LoVo (cell line): ENCODE measurements at places on chromosomes 11 and 22.

DNA sequence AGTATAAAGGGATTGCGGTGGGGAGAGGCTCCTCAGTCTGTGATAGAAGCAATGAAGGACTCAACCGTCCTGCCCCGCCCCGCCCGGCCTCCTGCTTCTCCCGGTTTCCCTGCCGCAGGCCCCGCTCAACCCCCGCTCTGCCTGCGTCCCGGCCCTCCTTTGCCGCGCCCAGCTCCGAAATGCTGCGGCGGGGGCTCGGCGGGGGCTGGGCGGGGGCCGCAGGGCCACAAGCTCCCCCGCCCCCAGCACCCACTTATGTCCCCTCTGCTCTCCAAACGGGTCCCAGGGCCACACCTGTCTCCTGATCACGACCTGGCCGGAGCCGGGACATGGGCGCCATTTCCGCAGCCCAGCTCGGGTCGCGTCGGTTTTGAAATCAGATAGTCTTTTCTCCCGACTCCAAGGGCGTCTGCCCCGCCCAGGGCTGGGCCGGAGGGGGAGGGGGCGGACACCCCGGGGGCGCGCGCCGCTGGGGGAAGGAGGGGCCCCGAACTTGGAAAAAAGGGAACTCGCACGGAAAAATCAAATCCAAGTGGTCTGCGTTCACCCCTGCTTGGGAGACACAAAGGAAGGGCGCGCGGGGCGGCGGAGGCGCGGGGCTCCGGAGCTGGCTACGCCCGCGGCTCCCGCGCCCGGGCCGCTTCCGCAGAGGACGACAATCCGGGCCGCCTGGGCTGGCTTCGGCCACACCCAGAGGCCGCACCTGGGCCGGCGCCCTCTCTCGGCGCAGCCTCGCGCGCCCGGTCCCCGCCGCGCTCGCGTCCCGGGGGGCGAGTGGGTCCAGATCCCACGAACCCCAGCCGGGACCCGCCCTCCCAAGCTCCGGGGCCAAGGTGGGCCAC, 70.6 kb upstream of the EP300 start:
- DNase-seq, result peak; percentile 74

DNA sequence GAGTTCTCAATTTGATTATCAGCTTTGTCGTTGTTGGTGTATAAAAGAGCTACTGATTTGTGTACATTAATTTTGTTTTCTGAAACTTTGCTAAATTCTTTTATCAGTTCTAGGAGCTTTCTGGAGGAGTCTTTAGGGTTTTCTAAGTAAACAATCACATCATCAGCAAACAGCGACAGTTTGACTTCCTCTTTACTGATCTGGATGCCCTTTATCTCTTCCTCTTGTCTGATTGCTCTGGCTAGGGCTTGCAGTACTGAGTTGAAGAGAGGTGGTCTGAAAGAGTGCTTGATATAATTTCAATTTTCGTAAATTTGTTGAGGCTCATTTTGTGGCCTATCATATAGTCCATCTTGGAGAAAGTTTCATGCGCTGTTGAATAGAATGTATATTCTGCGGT, 213.0 kb downstream of the DLG2 start:
- DNase-seq, result no peak

GRCh38 chr11:94148189-94148588, 19.5 kb downstream of the PANX1 start:
- no peak for DNase-seq

GRCh38 chr11:13137844-13138301, 128.8 kb downstream of the RASSF10 start:
- no peak for DNase-seq

DNA sequence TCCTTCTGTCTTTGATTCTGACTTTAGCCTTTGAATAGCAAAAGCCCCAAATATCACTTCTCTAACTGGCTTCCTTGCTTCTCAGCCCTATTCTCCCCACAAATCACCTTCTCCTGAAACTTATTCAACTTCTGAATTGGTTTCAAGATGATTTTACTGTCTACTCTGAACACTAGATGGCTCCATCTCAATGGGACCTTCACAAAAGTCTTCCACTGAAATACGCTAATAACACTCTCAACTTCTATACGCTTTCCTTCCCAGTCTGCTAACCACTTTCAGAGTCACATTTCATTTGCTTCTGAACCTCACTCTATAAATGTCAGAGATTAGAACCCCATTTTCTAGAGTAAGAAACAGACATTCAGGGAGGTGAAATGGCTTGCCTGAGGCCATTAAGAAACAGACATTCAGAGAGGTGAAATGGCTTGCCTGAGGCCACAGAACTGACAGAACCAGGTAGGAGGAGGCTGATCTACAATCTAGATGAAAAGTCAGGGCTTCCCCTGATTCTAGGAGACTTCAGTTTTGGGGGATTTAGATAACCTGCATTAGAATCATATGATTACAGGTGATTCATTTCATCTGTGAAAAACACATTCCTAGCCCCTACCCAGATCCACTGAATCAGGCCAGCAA, 20.6 kb downstream of the MORC2 start:
- DNase-seq, result peak; percentile 8

DNA sequence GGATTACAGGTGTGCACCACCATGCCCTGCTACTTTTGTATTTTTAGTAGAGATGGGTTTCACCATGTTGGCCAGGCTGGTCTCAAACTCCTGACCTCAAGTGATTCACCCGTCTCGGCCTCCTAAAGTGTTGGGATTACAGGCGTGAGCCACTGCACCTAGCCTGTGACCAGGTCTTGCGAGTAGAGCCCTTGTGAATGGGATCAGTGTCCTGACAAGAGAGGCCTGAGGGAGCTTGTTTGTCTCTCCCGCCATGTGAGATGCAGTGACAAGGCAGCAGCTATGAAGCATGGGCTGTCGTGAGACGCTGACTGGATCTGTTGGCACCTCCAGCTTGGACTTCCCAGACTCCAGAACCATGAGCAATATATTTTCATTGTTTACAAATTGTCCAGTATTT, 69.3 kb downstream of the LRRC32 start:
- DNase-seq, result no peak

DNA sequence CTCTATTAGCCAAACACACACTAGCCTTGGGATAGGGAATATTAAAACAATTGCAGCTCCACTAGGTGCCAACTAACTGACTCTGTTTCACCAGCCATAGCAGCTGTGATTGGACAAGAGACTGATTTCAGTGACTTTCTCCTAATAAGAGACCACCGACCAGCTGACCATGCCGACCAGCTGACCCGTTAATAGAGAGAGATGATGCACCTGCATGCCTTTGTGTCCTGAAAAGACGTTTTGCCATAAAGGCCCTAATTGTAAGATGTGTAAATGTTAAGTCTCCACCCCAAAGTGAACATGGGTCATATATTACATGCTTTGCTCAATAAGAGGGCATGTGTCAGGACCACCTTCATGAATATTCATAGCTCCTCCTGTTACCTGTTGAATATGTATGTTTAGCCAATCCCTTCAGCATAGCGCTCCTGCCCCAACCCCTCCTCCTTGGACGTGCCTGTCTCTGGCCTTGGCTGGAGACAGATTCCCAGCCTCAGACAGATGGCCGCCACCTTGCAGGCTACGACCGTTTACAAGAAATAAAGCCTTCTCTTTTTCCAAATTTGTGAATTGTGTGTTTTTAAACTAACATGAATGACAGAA, 1.3 kb upstream of the NADSYN1 start:
- DNase-seq, result no peak

GRCh38 chr11:116638463-116638862, 134.3 kb downstream of the BUD13 start:
- DNase-seq, result no peak

- DNase-seq, result no peak
Measured at GRCh38 chr11:64268893-64269539, 15.4 kb downstream of the BAD start.

DNA sequence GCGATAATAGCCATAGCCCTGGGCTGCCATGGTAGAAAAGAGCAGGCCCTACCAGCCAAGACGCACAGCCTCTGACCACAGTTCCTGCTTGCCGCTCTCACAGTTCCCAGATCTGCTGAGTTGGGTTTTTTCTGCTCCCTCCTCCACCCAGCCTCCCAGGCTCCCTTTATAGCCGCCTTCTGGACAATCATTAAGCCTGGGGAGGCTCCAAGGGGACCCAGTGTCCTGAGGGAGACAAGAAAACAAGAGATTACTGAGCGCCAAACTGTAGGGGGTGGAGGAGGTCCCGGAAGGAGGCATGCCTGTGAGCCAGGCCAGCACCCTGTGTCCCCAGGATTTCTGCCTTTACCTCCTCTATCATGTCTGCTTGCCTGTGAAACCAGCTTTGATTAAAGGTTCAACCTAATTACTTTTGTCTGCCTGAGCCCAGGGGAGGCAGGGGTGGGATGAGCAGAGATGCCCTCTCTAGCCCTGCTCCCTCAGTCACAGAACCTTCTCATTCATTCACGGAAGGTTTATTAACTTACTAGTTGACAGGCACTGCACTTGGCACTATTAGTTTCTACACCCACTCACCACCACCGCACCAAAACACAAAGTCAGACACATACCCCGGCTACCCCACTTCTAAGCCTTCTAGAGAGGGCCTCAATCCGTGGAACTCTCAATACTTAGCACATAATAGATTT, 1.2 kb downstream of the SLC37A4 start:
- peak; percentile 65 for DNase-seq

DNA sequence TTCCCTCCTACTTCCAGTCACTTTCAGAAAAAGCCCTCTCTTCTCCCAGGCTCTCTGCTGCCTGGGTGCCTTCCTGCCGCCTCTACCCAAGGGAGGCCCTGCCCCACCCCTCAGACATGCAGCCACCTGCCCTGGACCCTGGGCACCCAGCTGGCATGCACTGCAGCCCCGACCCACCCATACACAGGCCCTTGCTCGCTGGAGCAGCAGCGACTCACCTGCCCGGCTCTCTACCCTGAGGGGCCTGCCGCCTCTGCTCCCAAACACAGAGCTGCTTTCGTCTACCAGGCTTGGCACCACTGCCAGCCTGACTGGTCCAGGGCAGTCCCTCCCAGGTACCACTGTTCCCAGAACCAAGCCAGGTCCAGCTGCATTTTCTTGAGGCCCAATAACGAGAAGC, 1.2 kb upstream of the TSSK2 start:
- no peak for DNase-seq

- no peak for DNase-seq
Measured at GRCh38 chr11:76778874-76779273, 4.3 kb upstream of the TSKU start.

DNA sequence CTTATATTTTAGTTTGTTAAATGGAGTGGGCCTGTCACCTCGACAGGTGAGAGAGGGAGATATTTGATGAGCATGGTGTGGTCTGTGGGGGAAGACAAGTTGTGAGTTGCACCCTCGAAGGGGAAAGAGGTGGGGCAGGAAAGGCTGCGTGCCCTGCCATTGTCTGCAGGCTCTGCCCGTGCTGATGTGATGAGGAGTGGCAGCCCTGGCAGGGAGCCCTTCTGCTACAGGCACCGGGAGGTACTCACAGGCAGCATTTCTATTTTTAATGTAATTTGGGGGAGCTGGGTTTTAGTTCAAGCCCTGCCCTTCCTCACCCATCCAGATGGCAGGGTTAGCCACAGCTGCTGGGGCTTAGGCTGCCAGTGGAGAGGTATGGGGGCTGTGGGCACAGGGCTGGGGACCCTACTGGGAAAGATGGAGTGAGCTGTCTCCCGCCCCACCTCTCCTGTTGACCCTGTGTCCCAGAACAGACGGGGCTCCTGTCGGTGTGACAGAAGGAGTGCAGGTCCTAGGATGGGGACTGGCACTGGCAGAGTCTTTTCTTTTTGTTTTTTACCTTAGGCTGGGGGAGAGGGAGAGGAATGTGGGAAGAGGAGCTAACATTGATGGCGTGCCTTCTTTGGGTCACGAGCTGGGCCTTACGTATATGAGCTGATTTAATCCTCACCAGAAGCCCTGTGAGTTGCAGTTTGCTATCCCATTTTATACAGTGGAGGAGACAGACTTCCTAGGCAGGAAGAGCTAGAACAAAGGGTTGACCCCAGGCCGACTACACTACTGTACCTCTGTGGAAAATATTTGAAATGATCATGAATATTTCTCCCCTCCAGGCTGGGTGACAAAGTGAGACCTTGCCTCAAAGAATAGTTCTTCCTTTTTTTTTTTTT, 51.6 kb downstream of the CEP164 start:
- no peak for DNase-seq

- no peak for DNase-seq
Measured at GRCh38 chr11:29616611-29617010, 400.2 kb downstream of the KCNA4 start.

DNA sequence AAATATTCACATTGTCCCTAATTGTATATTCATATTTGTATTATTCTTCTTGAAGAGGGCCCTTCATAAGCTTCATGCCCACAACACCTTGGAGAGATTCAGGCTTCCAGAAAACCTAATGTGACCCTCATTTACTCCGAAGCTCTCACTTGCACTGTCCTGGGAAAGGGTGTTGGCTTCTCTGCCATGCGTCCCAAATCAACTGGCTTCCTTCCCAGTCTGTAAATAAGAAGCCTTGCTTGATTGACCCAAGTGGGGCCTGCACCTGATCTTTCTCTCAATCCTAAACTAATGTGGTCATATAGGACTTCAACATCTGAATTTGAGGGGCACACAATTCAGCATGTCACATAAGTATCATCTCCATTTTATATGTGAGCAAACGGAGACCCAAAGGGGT, 40.5 kb upstream of the ZBTB16 start:
- DNase-seq, result no peak

GRCh38 chr22:24588757-24589481, 4.0 kb downstream of the LRRC75B start:
- DNase-seq, result no peak

- DNase-seq, result peak; percentile 65
Measured at GRCh38 chr22:35622191-35622913, 5.2 kb upstream of the MB start.

DNA sequence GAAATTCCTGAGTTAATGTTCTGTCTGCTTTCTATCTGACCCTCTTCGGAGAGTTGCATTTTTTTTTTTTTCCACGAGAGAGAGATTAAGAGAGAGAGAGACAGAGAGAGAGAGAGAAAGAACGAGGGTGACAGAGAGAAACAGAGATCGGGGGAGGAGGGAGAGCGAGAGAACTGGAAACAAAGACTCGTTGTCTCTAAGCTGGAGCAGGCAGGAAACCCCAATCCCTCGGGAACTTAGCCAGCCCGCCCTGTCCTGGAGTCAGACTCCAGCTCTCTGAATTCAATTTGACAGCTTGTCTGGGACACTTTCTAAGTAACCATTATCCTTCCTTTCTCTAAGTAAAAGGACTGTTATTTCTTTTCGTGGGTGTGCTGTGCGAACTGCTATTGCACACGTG, 76.9 kb downstream of the KCNJ1 start:
- DNase-seq, result no peak

DNA sequence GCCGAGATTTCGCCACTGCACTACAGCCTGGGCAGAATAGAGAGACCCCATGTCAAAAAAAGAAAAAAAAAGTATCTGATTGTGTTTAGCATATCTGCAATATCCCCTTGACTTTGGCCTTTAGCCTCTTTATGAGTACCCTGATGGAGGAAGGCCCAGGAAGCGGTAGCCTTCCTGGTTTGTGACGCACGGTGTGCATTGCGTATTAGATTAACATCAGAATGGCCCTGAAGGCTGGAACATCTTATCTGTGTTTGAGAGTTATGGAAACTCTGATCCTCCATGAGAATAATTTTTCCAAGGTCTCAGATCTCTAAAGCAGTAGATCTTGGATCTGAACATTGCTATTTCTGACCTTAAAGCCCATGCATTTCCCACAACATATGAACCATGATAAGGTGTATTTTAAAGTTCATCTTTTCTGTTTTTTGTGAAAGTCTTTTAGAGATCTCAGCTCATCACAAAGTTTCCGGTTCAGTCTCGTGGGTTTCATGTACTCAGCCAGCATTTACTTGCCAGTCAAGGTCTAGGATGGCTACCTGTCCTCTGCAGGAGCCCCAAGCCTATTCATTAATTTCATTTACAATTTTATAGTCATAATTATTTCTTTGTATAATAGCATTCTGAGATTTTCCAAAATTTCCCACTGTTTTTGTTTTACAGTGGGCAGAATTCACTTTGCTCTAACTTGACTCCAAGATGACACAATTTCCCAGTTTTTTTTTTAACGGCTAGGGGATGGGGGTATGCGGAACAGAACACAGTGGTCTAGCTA, 605 bp upstream of the FDX1 start:
- no peak for DNase-seq
